ENCODE measurements at places on chromosomes 5 and 9.
A peak's percentile ranks its signal among the peaks of the same experiment; 100 is the strongest.

DNA sequence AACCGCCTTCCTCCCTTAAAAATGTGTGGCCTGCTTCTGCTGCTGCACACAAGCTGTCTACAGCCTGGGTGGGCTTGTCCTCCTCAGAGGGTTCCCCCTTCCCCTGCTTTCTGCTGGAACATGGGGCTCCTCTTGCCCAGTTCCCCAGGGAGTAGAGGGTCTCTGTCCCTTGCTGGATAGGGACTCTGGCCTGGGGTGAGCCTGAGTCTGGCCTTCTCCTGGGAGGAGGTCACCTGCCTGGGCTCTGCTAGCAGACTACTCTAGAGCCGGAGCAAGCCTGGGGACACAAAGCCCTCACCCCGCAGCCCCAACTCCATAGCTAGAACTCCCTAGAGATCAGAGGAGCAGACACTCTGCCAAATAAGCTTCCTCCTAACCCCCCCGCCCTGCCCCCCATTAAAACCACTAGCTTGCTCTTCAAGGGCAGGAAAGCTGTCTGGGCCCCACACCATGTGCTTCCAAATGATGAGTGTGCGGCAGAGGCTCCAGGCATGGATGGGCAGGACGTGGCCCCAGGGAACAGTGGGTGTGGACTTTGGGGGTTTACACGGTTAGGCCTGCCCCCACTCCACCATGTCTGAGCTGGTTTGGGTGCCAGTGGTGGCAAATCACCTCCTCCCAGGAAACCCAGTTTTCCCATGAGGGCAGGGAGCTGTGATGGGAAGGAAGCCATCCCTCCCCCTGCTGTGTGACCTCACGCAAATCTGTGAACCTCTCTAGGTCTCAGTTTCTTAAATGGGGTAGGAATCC lies 10.0 kb downstream of the TCF7 start:
- peak; percentile 93 for DNase-seq

GRCh38 chr9:7910426-7911020 lies 110.9 kb upstream of the DMAC1 start:
- DNase-seq = no peak

GRCh38 chr5:175393897-175394296 lies 50.1 kb downstream of the DRD1 start:
- no peak for DNase-seq

DNA sequence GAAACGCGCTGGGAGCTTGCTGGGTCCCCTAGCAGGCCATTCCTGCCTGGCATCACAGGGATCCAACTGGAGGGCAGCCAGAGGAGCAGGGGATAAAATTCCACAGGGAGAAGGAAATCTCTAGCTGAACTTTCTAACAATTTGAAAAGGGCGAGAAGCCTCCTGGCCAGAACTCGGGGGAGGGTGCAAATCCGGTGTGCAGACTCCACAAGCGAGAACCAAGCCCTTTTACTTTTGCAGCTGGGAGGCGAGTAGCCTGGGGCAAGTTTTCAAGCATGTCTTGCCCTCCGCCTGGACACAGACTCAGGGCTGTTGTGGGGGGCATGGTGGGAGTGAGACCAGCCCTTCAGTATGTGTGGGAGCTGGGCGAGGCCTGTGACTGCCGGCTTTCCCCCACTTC lies 14.3 kb upstream of the POU5F2 start:
- no peak for DNase-seq

DNA sequence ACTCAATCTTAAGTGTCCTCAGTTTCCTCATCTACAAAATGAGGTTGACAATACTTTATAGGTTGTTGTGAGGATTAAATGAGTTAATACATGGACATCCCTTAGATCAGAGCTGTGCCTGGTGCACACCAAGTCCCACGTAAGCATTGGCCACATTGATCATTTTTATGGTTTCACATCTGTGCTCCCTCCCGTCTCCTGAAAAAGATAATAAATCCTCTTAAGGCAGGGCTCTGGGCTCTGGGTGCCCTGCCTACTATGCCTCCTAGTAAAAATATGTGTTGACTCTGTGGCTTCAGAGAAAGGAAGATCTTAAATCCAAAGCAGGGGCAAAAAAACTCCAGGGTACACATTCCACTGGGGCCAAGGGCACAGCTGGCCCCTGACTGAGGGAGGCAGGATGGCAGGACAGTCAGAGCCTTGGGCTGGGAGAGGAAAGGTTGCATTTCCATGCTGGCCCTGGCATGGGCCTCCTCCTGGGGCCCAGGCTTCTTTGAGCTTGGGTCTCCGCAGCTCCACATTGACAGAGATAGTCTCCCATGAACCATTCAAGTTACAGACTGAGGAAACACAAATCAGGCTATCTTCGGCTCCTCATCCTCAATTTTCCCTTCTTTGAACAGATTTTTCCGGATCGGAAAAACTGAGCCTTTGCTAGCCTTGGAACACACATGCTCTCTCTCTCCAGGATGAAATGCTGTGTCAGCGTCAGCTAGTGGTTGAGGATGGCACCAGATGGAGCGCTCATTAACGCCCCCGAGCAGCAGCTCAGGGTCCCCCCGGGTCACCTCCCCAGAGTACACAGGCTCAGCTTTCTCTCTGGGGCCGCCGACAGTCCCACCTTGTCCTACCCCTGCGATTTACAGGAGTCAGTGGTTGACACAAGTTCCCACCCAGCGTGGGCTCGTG lies 22.4 kb upstream of the KIF12 start:
- DNase-seq = no peak

DNA sequence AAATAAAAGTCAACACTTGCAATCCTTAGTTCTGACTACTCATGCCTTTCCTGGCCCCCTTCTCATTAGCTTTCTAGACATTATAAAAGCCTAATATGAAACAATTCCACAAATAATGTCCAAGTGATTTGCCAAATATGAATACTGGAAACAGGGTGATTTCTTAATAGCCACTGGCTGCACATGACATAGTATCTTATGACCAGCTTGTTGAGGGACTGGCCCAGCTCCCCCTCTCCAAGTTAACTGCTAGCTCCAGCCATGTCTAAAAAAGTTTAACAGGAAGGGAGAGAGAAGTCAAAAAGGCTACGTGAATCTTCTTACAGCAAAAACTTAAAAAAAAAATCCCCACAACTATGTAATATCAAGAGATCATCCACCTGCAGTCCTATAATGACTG lies 1.5 kb downstream of the CERT1 start:
- peak; percentile 72 for DNase-seq

DNA sequence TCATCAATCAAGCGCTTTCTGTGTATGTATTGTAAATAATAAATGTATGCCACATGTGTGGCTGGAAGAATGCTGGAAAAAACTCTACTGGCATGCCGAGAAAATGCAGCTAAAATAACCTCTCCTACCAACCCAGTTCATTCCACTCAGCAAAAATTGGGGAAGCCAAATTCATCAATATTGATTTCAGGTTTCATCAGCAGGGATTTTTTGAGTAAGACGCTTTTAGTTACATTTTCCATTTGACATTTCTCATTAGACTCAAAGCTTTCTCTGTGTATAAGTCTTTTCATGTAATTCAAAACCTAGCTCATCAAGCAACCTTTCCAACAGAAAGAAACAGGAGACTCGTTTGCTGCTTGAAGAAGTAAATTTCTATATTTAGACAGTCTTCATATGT lies 338.1 kb downstream of the DMRT2 start:
- no peak for DNase-seq

GRCh38 chr5:53549792-53550191 lies 10.6 kb upstream of the NDUFS4 start:
- peak; percentile 20 for DNase-seq

DNA sequence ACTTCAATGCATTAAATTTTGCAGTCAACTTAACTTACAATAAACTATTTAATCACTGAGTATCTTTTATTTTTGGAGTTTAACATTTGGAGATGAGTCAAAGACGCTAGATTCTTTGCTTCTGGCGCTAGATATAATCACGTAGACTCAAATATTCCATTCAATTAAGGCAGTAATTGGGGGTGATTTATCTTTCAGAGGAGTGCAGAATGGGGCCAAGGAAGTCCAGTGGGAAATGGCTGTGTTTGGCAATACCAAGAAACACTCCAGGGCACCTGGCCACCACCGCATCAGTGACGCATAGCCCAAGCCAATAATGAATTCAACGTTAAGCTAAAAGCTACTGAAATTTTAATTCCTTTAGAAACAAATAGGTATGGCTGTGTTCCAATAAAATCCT lies 81.2 kb downstream of the PHAX start:
- no peak for DNase-seq

DNA sequence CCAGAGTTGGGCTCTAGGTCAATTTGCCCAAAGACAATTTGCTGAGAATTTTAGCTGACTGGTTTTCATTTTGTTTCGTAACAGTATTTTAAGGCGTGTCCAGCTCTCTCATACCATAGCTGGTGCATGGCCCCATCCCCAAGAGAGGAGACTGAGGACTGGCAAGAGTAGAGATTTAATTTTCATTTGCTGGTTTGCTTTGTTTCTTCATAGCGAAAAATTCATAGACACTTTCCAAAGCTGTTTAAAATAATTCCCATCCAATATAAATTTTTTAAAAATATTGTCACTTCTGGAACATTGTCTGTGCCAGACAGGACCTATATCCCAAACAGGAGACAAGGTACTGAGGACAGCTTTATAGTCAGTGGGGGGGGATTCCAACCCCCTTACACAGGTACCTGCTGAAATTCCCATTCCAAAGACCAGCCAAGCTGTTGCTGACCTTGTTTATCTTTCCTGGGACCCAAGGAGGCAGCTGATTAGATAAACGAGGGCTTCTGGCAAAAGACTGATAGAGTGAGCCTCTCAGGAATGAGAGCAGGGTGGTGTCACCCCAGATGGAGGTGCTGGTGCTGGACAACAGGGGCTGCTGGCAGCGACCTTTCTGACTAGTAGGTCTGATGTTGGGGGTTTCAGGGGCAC lies 6.8 kb upstream of the ANGPTL2 start:
- peak; percentile 51 for DNase-seq

Measured in GM23248 (cell line).